H1 (cell line): ENCODE measurements at places on chromosomes 6 and 20.

DNA sequence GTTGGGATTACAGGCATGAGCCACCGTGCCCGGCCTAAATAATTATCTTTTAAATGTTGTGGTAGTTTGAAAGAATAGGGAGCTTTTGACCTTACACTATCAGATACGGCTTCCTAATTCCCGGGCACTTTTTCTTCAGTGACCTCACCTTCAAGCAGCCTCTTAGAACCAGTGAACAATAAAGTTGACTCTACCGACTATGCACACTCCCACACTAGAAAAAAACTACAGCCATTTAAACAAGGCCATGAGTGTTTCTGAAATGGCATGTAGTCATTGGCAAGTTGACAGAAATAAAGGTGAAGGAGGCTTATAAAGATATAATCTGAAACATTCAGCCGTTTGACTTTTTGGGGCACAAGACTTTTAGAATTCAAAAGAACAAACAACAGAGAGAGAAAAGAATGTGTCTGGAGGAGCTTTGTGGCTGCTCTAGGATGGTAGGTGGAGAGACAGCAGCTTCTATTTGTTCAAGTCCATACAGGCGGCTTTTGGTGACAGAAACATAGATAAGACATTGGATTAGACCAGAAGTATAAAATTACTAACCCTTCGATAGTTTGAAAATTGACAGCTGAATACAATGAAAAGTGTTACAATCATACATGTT lies 75.2 kb downstream of the GJA1 start:
- H3K36me3 ChIP-seq, result no peaks in the 10 kb centered on the region
- H3K27me3 ChIP-seq, result no peaks in the 10 kb centered on the region
- H3K4me1 ChIP-seq, result no peaks in the 10 kb centered on the region
- DNase-seq, result no peak
- H3K4me3 ChIP-seq, result no peak overlapping the region
- H3K27ac ChIP-seq, result no peak overlapping the region

- DNase-seq, result no peak
- no peak overlapping the region for H3K4me3 ChIP-seq
- H3K36me3 ChIP-seq, result no peaks in the 10 kb centered on the region
- H3K4me1 ChIP-seq, result no peaks in the 10 kb centered on the region
- no peaks in the 10 kb centered on the region for H3K27me3 ChIP-seq
- no peak overlapping the region for H3K27ac ChIP-seq
Measured at GRCh38 chr6:72382602-72383529, 239.0 kb upstream of the KCNQ5 start.

GRCh38 chr6:50264995-50265571 lies 215.4 kb upstream of the DEFB112 start:
- no peak overlapping the region for H3K4me3 ChIP-seq
- H3K4me1 ChIP-seq, result no peaks in the 10 kb centered on the region
- H3K27ac ChIP-seq, result no peak overlapping the region
- no peaks in the 10 kb centered on the region; the same call in 1 of the 2 replicates for H3K36me3 ChIP-seq

DNA sequence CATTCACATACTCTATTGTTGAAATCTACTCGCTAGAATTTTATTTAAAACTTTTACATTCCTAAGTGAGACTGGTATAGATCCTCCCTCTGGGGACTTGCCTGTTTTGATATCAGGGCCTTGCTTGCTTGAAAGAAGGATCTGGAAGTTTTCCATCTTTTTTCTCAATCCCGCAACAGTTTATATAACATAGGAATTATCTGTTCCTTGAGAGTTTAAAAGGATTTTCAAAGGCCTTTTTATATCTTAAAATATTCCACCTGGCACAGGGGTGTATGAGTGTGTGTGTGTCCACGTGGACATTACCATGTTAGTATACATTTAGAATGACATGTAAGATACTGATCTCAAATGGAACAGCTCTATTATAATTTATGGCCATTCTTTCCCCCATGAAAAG lies 96.3 kb downstream of the TRERF1 start:
- no peaks in the 10 kb centered on the region for H3K4me1 ChIP-seq
- H3K4me3 ChIP-seq, result no peak overlapping the region
- no peak for DNase-seq
- no peaks in the 10 kb centered on the region for H3K27me3 ChIP-seq
- no peak overlapping the region for H3K27ac ChIP-seq
- no peaks in the 10 kb centered on the region for H3K36me3 ChIP-seq

GRCh38 chr6:117956386-117956785 lies 49.3 kb downstream of the SLC35F1 start:
- H3K27me3 ChIP-seq, result no peaks in the 10 kb centered on the region
- H3K4me1 ChIP-seq, result no peaks in the 10 kb centered on the region
- no peak overlapping the region for H3K27ac ChIP-seq
- no peak for DNase-seq
- no peak overlapping the region for H3K4me3 ChIP-seq

- no peaks in the 10 kb centered on the region for H3K36me3 ChIP-seq
- no peak overlapping the region for H3K4me3 ChIP-seq
- H3K27ac ChIP-seq, result no peak overlapping the region
- no peaks in the 10 kb centered on the region for H3K27me3 ChIP-seq
- DNase-seq, result peak; percentile 26
Measured at GRCh38 chr6:3538536-3538935, 81.7 kb upstream of the SLC22A23 start.

DNA sequence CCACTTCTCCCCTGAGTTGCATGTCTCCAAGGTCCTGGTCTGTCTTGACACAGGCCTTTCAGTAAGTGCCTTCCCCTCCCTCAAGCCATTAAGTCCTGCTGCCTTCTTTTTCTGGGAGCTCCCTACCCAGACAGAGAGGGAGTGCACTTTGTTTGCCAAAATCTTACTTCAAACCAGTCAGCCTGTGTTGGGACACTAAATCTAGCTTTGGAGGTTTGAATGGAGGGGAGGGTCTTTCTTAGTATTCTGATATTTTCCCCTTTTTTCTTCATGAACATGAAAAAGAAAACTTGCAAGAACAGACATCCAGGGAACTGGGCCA lies 170.7 kb upstream of the PMEPA1 start:
- peaks cover 3% of the 10 kb centered on the region for H3K4me1 ChIP-seq
- no peak overlapping the region for H3K27ac ChIP-seq
- DNase-seq, result no peak
- H3K27me3 ChIP-seq, result no peaks in the 10 kb centered on the region
- H3K4me3 ChIP-seq, result no peak overlapping the region

DNA sequence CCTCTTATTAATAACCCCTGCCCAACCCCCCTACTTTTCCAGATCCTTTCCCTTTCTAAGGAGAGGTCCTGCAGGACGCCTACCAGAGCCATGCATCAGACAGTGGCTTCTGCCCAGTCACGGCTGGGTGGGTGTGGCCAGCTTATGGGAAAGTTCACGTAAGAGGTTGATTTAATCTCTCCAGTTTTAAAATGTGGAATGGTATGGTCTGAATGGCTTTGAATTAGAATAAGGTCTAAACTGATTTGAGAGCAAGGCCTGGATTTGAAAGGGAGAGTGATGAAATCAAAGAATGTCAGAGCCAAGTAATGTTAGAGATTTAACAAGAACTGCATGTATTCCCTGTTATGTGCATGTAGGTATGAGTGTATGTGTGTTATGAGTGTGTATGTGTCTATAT lies 275.7 kb downstream of the PAX1 start:
- H3K4me1 ChIP-seq, result no peaks in the 10 kb centered on the region
- DNase-seq, result no peak
- H3K27me3 ChIP-seq, result no peaks in the 10 kb centered on the region
- H3K36me3 ChIP-seq, result no peaks in the 10 kb centered on the region
- H3K4me3 ChIP-seq, result no peak overlapping the region

DNA sequence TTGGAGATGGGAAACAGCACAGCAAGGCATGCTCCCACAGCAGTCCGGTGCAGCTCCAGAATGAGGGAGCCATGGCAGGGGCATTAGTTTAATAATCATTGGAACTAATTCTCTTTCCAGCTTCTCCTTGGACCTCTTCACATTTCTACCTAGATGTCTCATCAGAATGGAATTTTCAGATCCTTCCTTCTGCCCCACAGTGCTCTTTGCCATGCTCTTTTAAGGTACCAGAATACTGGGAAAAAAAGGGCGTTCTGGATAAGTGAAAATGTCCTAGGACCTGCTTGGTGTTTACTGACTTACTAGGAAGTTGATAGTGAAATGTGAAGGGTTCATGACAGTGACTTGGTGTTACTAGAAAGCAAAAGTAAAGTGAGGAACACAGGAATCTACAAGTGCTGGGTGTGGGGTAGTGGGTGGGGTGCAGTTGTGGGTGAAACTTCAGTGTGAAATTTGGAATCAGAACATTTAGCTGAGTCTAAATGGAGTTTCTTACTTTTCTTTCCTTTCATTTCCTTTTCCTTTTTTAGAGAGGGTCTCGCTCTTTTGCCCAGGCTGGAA lies 207.1 kb downstream of the ARID1B start:
- H3K4me1 ChIP-seq, result peaks cover 24% of the 10 kb centered on the region; the same call in 1 of the 2 replicates
- no peaks in the 10 kb centered on the region for H3K27me3 ChIP-seq
- H3K27ac ChIP-seq, result no peak overlapping the region
- H3K36me3 ChIP-seq, result no peaks in the 10 kb centered on the region

DNA sequence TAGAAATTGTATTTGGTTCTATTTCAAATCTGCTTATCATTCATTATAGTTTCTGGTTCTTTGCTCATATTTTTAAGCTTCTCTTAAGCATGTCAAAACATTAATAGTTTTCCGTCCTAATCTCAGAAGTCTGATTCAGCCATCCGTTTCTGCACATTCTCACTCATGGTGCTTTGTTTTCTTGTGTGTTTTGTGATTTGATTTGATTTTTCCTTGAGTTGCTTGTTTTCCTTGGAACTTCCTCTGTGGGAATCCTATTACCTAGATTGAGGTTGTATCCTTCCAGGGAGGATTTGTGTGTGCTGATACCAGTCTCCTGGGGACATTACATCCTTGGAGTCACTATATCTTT lies 7.9 kb downstream of the SNX9 start:
- H3K4me1 ChIP-seq, result peaks cover 16% of the 10 kb centered on the region
- H3K4me3 ChIP-seq, result no peak overlapping the region
- no peaks in the 10 kb centered on the region for H3K27me3 ChIP-seq
- 0 out of 2 replicates have a peak overlapping the region, but pooled peaks have one; percentile 51 for H3K27ac ChIP-seq

DNA sequence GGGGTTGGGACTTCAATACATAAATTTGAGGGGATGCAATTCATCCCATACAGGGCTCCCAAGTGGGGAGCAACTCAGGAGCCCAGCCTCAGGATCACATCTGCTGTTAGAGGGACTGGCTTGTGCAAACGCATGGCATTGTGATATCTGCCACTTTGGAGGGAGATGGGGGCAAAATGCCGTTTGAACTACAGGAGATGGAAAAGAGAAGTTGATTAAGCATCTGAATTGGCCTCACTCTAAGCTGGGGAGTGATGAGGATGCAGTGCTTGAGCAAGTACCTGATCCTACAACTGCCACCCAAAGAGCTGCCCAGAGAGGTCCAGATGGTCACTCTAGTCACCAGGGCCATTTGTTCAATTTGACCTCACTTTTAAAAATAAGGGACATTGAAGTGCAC lies 2.0 kb downstream of the LY86 start:
- H3K36me3 ChIP-seq, result no peaks in the 10 kb centered on the region
- no peaks in the 10 kb centered on the region for H3K27me3 ChIP-seq
- DNase-seq, result no peak

DNA sequence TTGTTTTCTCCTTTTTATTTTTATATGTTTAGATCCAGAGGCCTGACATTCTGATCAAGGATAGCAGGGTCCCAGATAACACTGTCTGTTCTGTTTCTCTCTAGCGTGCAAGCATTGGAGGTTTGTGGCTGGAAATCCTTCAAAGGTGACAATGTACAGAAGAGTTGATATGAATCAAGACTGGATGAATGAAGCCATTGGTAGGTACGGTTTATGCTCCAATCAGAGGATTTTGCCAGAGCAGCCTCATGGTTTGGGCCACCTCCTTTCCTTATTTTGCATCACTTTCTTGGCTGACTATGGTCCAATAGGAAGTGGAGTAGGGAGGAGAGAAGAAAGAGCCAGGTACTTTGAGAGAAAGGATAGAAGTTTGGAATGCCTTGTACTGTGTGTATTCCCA lies 484.8 kb upstream of the JAG1 start:
- H3K27me3 ChIP-seq, result no peaks in the 10 kb centered on the region
- H3K27ac ChIP-seq, result no peak overlapping the region
- H3K4me1 ChIP-seq, result no peaks in the 10 kb centered on the region
- H3K4me3 ChIP-seq, result no peak overlapping the region
- no peaks in the 10 kb centered on the region for H3K36me3 ChIP-seq
- no peak for DNase-seq

- no peaks in the 10 kb centered on the region for H3K27me3 ChIP-seq
- no peak for DNase-seq
Measured at GRCh38 chr6:138785980-138786379, 9.9 kb upstream of the ECT2L start.

GRCh38 chr20:1287306-1287705 lies 21.2 kb downstream of the SNPH start:
- H3K36me3 ChIP-seq, result no peaks in the 10 kb centered on the region
- H3K27me3 ChIP-seq, result no peaks in the 10 kb centered on the region
- H3K4me3 ChIP-seq, result no peak overlapping the region
- DNase-seq, result no peak
- 0 out of 2 replicates have a peak, but pooled peaks cover 2% of the 10 kb centered on the region for H3K4me1 ChIP-seq
- H3K27ac ChIP-seq, result no peak overlapping the region

DNA sequence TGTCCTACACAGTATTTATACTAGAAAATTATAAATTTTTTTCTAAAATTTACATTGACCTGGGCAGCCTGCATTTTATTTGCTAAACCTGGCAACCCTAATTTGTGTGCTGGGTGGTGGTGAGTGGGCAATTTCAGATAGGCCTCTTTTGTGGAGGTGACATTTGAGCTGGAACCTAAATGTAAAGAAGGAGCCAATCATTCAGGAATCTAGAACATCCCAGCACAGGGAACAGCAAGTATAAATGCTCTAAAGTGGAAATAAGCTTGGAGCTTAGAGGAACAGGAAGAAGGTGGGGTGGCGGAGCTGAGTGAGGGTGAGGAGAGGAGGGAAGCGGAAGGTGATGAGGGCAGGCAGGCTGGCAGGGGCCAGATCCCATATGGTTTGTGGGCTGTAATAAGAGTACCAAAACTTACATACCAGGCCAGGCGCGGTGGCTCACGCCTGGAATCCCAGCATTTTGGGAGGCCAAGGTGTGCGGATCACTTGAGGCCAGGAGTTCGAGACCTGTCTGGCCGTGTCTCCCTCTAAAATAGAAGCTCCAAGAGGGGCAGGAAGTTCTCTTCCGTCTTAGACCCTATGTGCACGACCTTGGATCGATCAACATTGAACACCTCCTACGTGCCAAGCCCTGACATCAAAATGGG lies 549 bp upstream of the CSE1L start:
- H3K27me3 ChIP-seq, result no peaks in the 10 kb centered on the region
- DNase-seq, result no peak
- H3K36me3 ChIP-seq, result no peaks in the 10 kb centered on the region
- H3K27ac ChIP-seq, result peak overlapping the region; percentile 33; the same call in 1 of the 2 replicates
- peak overlapping the region; percentile 96 for H3K4me3 ChIP-seq
